ENCODE measurements at places on chromosomes 3 and 15.

- DNase-seq, result no peak
These were observed 32.9 kb upstream of the BFSP2 start for GRCh38 chr3:133366921-133367320.

DNA sequence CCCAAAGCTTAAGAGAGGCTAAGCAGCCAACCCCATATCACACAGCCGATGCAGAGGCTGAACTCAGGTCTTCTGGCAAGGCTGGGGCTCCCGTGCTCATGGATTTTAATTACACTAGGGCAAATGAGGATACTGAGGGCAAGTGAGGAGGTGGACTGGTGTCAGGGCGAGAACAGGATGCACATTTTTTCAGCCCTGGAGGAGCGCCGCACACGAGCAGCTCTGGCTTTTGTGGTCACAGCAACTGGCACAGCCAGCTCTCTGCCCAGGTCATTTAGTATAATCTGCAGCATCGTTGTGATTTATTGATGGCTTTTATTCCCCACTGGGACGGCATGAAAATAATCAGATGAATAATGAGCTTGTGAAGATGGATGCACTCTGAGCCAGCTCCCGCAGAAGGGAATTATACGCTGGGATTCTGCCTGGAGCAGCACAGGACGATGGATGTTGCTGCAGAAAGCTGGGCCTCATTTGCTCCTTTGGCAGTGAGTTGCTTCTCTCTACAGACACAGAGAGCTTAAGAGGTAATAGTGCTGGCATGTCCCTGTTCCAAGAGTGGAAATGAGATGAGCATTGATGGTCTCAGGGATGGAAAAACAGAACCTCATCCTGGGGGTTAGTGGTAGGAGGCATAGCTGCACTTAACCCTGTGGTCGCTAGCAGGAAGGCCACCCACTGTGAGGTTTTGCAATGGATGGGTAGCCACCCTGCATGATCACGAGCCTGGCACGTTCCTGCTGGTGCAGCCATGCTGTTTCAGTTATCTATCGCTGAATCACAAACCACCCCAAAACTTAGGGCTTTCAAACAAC, 135.4 kb downstream of the UACA start:
- DNase-seq, result no peak

GRCh38 chr3:48299746-48300712, 33.4 kb downstream of the SPINK8 start:
- peak; percentile 23 for DNase-seq

GRCh38 chr15:80559761-80560160, 135.3 kb upstream of the ABHD17C start:
- DNase-seq, result no peak

DNA sequence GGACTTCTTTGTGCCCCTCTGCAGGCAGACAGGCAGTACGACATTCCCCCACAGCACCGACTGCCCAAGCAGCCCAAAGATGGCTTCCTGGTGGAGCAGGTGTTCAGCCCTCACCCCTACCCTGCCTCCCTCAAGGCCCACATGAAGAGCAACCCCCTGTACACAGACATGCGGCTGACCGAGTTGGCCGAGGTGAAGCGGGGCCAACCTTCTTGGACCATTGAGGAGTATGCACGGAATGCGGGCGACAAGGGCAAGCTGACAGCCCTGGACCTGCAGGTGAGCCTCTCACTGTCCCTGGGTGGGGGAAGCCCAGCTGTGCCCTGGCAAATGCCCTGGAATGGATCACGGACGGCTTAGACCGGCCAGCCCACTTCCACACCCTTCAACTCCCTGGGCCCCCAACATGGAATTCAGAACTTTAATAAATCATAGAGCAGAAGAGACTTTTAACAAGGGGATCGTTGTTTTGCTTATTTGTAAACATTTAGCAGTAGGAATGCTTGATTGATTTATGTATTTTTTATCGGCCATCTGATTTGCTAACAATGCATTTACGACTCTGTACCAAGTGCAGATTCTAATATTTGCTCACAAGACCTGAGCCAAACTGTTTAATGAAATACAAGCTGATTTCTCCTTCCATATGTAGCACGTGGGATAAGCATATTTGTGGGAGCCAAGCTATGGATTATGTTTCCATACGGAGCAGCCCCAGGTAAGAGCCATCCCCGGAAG, 31.1 kb downstream of the MINAR1 start:
- no peak for DNase-seq

GRCh38 chr3:13173186-13173585, 100.0 kb upstream of the IQSEC1 start:
- DNase-seq, result no peak

DNA sequence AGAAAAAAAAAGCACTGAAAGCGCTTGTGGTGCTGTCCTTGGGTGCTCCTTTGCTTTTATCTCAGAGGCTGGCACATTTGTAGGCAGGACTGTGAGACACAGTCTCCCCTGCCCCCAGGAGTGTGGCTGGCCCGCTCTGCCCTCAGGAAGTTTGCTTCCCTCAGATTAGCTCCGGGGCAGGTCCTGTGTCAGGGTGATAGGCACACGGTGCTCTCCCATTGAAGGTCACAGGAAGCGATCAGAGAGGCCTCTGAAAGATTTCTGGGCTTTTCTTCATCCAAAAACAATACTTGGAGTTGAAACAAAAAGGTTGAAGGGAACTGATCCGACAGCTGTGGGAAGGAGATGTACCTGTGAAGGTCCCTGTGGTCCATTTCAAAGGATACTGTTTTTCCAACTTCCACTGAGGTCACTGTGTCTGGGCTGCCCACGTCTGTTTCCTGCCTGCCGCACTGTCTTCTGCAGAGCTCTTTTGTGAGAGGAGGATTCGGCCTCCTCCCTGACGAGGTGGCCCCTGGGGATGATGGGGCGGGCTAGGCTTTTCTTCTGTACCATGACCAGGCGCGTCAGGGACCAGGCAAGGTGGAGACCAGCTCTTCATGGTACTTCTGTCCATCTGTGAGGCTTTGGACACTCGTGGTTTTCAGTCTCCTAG, 330.5 kb upstream of the CTDSPL start:
- DNase-seq, result no peak

GRCh38 chr3:56782906-56783305, 18.8 kb downstream of the ARHGEF3 start:
- DNase-seq, result no peak

DNA sequence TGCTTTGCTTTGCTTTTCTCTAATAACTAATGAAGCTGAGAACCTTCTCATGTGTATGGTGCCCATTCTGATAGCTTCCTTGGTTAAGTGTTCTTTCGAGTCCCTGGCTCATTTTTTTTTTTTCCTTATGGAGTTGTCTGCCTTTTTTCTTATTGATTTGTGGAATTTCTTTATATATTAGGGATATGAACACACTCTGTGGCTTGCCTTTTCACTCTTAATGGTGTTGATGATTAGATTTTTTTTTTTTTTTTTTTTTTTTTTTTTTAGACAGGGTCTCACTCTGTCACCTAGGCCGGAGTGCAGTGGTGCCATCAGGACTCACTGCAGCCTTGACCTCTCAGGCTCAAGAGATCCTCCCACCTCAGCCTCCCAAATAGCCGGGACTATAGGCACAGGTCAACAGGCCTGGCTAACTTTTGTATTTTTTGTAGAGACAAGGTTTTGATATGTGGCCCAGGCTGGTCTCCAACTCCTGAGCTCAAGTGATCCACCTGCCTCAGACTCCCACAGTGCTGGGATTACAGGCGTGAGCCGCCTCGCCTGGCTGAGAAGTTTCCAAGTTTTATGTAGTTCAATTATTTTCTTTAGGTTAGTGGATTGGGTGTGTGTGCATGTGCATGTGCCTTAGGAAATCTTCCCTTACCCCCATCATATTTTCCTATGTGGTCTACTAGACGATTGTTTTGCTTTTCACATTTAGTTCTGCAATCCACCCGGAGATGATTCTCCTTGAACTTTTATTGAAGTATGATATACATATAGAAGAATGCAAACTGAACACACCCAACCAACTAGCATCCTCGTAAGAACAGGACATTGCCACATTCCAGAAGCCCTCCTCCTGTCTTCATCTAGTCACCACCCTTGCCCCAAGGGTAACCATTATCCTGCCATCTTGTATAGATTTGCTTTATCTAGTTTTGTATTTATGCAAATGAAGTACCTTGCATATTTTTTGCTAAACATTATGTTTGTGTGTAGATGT, 1.7 kb upstream of the SNRPA1 start:
- no peak for DNase-seq

GRCh38 chr3:40593351-40593750, 68.6 kb downstream of the ZNF621 start:
- DNase-seq, result no peak

DNA sequence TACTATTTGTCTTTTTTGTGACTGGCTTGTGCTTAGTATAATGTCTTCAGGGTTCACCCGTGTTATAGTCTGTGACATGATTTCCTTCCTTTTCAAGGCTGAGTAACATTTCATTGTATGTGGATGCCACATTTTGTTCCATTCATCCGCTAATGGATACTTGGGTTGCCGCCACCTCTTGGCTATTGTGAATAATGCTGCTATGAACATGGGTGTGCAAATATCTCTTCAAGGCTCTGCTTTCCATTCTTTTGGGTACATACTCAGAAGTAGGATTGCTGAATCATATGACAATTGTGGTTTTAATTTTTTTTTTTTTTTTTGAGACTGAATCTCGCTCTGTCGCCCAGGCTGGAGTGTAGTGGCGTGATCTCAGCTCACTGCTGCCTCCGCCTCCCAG, 15.4 kb downstream of the CRTC3 start:
- no peak for DNase-seq

DNA sequence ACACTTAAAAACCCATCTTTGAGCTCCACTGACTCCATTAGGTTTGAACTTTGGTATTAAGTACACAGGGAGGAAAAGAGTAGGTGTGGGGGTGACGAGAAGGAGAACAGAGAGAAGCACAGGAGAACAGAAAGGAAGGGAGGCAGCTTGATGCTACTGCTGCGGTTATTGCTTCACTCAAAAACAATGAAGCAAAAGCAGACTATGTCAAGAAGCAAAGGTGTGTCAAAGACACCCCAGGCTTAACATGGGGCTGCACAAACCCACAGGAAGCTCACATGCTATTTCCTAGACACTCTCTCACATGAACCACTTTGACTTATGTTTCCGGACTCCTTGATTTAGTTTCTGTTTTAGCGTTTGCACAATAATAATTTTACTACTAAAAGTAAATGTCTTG, 961.0 kb upstream of the CFAP20DC start:
- DNase-seq, result peak; percentile 86

- DNase-seq, result no peak
These were observed 237.5 kb downstream of the FOXP1 start for GRCh38 chr3:71346061-71346460.

DNA sequence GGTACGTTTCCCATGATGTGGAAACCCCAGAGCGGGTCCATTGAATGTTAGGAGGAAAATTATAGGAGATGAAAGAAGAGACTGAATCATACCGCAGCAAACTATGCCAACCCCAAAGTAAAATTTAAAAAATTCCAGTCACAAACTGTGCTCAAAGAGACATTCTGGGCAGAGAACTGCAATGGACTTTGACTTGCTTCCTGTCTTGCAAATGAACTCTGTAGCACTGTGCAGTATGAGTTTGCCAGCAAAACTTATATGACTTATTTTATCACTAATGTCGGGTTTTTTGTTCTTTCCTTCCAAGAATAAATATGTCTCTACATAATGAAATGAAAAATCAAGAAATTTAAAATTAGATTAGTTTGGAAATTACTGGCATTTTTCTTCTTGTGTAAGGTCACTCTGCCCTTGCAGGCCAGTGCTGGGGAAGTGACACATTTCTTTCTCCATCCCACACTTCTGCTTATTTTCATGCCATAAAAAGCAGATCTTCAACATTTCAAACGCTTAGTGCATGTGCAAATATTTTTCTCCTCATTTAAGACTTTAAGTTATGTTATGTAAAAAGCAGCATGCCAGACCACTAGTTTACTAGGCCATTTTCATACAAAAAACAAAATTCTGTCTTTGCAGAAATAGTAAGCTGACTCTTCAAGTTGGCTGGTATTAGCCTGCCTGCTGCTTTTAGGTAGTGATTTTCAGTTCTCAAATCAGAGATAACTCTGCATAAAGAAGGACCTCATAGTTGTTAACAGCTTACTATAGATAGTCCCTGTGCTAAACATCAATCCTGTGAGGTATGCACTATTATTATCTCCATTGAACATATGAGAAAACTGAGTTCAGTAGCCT, 32.2 kb upstream of the SSR3 start:
- DNase-seq, result no peak

- DNase-seq, result no peak
These were observed 5.0 kb downstream of the NAA50 start for GRCh38 chr3:113741086-113741485.

DNA sequence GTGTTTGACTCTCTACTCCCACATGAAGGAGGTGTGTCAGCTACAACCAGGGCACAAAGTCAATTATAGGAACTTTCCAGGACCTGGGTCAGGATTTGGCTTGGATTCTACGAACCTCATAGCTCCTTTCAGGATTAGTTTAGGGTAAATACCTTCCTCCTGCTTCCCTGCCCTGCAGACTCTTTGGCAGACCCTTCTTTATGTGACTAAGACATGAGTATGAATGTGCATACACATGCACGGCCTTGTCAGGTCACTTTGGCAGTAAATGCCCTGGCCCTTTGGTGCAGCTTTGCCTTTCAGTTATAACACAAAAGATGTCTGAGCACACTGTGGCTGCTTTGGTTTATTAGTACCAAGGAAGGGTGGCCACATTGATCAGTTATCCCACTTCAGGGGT, 68.9 kb downstream of the GHSR start:
- DNase-seq, result no peak

- no peak for DNase-seq
These were observed 584.3 kb downstream of the NSUN3 start for GRCh38 chr3:94647131-94647530.

- no peak for DNase-seq
These were observed 78.1 kb downstream of the CLDN11 start for GRCh38 chr3:170496868-170497140.

GRCh38 chr3:73813291-73813690, 188.6 kb upstream of the PDZRN3 start:
- no peak for DNase-seq

GRCh38 chr15:22863356-22863755, 24.9 kb downstream of the NIPA2 start:
- DNase-seq, result no peak

GRCh38 chr15:59791755-59792154, 102.6 kb upstream of the BNIP2 start:
- DNase-seq, result no peak

- no peak for DNase-seq
These were observed 102.3 kb downstream of the FAM174B start for GRCh38 chr15:92553317-92553716.

DNA sequence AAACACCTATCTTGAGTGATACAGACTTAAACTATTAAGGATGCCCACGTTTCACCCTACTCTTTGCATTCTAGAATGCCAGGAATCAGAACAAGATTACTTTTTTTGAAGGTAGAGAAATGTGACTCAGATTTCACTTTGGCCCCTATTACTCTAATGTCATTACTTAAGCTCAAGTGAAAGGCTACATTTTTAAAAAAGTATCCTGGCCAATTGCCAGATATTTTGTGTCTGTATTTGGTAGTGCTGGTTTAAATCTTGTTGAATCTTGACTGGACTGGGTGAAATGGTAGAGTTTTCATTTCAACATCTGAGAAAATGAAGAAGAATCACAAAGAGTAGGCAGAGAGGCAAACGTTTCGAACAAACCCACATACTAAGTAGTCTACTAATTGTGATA, 218.2 kb upstream of the UBE2E1 start:
- DNase-seq, result no peak

- no peak for DNase-seq
These were observed 105.2 kb upstream of the KLHL25 start for GRCh38 chr15:85899927-85900326.

Measured in immature natural killer cell (primary cell).